ENCODE measurements at places on chromosomes 3 and 15.
A peak's percentile ranks its signal among the peaks of the same experiment; 100 is the strongest.

DNA sequence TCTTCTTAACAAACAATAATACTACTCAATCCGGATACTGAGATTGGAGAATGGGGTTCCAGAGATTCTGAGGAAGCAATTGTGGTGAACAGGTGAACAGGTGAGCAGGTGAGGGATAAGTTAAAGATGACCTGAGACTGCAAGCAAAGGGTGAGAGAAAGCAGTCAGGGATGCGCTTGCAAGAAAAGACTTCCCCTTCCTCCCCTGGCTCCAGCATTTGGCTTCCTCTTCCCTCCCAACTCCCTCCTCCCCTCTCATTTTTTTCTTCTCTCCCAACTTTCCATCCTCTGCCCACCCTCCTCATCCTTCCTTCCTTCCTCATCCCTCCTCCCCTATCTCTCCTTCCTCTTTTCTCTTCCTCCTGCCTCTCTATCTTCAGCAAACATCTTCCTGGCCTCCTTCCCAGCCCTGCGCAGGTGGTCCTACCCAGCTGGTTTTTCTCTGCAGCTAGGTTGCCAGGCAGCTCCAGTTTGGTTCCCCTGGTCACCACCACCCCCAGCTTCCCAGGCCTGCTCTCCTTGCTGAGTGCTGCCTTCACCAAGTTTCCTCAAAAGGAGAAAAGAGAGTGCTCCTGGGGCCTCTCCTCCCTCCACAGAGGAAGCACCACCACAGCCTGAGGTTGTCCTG lies 10.4 kb upstream of the VIPR1 start:
- DNase-seq = no peak

GRCh38 chr15:93382200-93382820 lies 293.3 kb upstream of the RGMA start:
- no peak for DNase-seq

DNA sequence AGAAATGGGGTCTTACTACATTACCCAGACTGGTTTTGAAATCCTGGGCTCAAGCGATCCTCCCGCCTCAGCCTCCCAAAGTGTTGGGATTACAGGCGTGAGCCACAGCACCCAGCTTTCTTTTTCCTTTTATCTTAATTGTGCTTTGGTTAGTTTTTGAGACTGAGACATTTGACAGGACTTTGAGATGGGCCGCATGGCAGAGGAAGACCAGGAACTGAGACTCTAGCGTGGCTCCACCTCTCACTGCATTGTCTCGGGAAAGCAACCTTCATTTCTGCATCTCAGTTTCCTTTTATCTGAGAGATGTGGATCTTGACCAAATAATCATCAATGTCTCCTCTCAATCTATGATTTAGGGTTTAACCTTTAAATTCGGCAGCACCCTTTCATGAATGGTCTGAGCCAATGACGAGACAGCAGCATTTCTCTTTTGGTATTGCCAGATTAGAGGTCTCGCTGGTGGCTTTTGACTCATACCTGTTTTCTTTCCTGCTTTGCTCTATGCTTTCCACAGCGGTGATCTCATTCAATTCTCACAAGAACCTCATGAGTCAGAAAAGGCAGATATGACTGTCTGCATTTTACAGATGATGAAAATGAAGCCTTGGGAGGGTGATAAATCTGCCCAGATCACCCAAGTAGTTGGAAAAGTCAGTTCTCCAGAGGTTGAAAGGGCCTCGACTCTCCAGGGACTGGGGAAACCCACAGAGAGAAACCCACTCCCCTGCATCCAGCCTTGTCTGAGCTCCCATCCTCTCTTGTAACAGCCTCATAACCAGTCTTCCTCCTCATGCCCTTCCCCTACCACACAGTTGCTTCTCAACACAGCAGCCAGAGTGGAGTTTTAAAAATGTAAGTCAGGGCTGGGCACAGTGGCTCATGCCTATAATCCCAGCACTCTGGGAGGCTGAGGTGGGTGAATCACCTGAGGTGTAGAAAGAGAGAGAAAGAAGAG lies 84.8 kb upstream of the FOXB1 start:
- peak; percentile 15 for DNase-seq

GRCh38 chr3:43426388-43426787 lies 140.0 kb downstream of the SNRK start:
- DNase-seq = no peak

- DNase-seq = no peak
Observed at GRCh38 chr15:100215031-100215842, 126.5 kb downstream of the ADAMTS17 start.

DNA sequence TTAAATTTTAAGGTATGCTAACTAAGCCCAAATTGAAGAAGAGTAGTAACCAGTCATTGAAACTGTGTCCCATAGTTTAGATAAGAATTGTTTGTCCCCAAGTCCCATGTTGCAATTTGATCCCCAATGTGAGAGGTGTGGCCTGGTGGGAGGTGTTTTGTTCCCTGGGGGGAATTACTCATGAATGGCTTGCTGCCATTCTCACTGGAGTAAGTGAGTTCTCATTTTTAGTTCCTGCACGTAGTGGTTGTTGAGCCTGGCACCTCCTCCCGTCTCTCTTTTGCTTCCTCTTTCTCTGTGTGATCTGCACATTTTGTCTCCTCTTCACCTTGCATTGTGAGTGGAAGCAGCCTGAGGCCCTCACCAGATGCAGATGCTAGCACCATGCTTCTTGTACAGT lies 1271.0 kb downstream of the NSUN3 start:
- DNase-seq = no peak

GRCh38 chr15:88080616-88081015 lies 175.9 kb downstream of the NTRK3 start:
- no peak for DNase-seq
